ENCODE measurements at places on chromosomes 4 and X.

- no peak for DNase-seq
These were observed 356.6 kb upstream of the MAGEB2 start for GRCh38 chrX:29858714-29859113.

- no peak for DNase-seq
These were observed 16.2 kb downstream of the POU4F2 start for GRCh38 chr4:146654687-146655520.

DNA sequence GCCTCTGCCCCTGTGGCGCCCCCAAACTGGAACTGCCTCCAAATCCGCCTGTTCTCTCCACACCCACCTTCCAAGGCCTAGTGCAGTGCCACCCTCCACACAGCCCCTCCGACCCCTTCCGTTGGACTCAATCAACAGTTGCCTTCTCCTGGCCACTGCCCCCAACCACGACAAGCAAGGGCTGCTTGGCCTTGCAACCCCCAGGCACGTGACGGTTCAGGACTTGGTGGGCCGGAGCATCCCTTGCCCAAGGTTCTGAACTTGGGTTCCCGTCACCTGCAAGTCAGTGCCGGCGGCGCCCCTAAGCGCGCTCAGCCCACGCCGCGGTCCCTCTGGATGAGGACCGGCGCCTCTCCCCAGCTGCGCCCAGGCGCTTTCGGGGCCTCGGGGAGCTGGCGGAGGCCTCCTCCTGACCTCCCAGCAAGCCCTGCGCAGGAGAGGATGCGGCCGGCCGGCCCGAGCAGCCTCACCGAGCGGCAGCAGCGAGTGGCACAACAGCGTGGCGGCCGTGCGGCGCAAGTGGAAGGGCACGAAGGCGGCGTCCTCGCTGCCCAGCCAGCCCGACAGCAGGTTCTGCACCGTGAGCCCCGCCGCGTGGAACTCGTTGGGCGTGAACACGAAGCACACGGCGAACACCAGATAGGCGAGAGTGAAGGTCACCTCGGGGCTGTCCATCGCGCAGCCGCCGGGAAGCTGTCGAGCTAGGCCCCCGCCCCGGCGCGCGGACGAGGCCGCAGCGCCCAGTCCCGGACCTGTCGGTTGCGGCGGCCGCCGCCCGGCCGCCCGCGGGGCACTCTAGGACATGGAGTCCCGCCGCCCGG lies 750 bp downstream of the TMEM129 start:
- no peak for DNase-seq

- DNase-seq, result no peak
These were observed 27.6 kb downstream of the HTRA3 start for GRCh38 chr4:8297141-8297601.

DNA sequence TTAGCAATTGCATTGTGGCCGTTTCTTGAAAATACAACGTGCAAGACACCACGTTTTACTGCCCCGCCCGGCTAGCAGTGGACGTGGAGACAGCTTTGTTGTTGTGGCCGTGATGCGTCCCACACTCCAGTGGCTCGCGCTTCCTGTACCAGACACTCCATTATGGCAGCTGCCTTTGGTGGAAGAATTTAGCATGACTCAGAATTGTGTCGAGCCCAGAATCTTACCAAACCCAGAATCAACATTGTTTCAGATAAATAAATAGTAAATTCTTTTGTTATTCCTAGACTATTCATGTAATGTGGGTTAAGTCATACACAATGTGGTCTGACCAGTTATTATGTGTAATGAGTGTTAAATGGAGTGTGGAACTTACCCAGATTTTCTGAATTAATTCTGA lies 25.3 kb upstream of the S100P start:
- no peak for DNase-seq

Data from T-cell (primary cell).